ENCODE measurements at places on chromosomes 2 and 18. TPM values are rescaled to one million over a fixed set of nuclear protein-coding genes. Genes with fewer than 3 reads are reported as not detected.

Gene ALPI
- total RNA-seq, result not detected

Gene ANKRD30B
- total RNA-seq, result 0.67 TPM

Gene SLC4A5
- total RNA-seq, result not detected

Gene AQP12B
- not detected for total RNA-seq

Gene ANO7
- not detected for total RNA-seq

Gene MAL
- total RNA-seq, result not detected
